ENCODE measurements at places on chromosomes 1 and 21. TPM values are rescaled to one million over a fixed set of nuclear protein-coding genes. Genes with fewer than 3 reads are reported as not detected.

CFAP126 gene
- total RNA-seq: not detected

LRRC71 gene
- total RNA-seq: not detected

MATN1 gene
- total RNA-seq: not detected

BCAS2 gene
- 75.8 TPM for total RNA-seq

LEFTY1 gene
- total RNA-seq: not detected

GRCh38 chr1:25110485-25110884 is 121.8 kb downstream of the SYF2 start:
- no peak for DNase-seq

DNA sequence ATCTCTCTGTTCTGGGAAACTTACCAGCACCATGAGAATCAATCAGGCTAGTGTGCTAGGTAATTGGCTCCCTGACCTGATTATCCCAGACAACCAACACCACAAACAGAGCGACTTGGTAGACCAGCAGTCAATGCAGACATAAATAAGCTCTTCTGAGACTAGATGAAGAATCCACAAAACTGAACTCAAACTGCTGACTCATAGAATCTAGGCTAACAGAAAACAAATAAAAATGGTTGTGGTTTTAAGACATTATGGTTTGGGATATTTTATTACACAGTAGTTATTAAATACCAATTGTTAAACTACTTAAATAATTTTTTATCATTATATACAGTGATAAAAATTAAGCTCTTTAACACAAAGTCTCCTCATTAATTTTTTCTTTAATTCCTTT is 535.7 kb downstream of the COL11A1 start:
- no peak for DNase-seq

GRCh38 chr1:119133987-119134386 is 6.5 kb downstream of the WARS2 start:
- DNase-seq: no peak

- DNase-seq: peak; percentile 44
These were observed 4.5 kb downstream of the HSPB7 start for GRCh38 chr1:16013220-16013907.

DNA sequence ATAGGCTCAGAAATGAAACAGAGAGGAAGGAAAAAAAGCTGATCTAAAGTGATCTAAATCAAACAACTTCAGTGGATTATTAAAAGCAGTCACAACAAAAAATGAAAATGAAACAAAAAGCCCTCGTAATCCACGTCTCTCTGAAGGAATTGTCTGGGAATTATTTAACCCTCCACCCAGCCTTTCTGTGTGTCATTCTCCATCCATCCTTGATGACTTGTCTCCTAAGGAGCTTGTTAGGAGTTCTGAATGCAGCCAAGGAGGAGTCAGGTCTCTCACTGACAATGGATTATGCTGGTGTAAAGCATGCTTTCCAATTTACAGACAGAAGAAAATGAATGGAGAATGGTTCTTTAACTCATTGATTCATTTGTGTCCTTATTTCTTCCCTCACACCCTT is 359.3 kb upstream of the RUNX1 start:
- DNase-seq: no peak

DNA sequence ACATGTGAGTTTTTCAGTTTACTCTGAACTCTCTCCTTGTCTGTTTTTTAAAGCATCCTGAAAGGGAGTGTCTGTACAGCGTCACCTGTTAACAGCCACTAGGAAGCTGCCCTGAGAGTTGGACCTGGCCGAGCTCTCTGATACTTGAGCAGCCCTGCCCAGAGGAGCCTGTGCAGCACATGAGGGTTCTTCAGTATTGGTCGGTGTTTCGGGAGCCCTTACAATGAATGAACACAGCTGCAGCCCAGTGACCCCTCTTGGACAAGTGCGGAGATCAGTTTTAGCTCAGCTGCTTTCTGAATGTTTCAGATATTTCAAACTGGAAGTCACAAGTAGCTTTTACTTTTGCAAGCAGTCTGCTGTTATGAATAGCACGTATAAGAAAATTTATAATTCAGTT is 39.2 kb downstream of the ADARB1 start:
- no peak for DNase-seq

DNA sequence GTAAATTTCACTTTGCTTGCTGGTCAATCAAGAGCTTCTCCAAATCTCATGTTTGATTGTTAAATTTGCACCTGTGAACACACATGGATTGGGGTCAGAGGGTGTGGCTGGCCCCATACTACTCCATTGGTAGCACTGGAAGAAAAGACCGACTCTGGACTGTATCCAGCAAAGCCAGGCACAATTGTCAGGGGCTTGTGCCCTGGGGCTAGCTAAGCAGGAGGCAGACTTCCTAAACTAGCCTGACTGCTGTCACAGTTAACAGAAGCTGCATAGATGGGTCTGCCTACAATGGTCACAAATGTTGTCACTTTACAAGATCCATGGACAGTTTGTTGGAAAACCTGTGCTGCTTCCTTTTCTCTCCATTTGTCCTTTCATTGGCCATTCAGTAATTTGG is 421.0 kb downstream of the DSCAM start:
- DNase-seq: no peak

GRCh38 chr21:32921632-32922230 is 104.0 kb upstream of the OLIG2 start:
- peak; percentile 7 for DNase-seq

DNA sequence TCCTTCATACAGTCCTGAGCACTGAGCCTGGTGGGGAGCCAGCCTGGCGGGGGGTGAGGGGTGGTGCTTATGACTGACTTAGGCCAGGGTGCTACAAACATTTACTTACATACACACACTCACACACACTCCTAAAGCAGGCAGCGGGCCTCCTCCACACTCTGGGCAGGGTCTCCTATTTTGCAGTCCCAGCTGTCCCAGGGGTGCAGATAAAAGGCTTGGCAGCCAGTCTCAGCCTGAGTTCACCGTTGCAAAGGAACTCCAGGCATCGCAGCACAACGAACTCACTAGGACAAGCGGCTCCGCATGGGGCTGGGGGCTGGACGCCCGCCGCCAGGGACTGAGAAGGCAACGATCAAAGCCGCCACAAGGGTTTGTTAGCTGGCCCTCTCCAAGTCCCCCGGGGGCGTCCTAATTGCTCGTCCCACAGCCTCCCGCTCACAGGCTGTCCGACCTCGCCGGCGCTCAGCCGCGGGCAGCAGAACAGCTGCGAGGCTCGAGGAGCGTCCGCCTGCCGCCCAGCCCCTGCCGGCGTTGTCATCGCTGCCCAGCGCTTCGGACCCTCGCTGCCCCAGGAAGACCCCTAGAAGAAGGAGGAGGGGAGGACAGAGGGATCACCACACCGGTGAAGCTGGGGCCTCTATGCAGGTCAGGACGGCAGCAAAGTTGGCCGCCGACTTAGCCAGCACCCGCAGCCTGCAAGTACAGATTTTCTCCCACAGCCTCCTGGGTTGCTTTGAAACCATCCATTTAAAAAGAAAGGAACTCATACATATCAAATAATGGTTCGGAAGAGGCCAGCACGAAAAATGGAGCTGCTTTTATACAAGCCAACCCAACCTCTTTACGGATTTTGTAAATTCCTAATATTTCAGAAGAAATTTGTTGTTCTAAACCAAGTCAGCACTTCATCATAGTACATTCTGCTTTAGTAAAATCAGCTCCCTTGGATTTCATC is 6.2 kb downstream of the BARHL2 start:
- no peak for DNase-seq

GRCh38 chr1:203512848-203513584 is 19.1 kb downstream of the OPTC start:
- peak; percentile 91 for DNase-seq

- DNase-seq: no peak
These were observed 311.0 kb downstream of the ASTN1 start for GRCh38 chr1:176853503-176853902.

GRCh38 chr21:38671773-38672172 is 134.0 kb upstream of the ETS2 start:
- no peak for DNase-seq

DNA sequence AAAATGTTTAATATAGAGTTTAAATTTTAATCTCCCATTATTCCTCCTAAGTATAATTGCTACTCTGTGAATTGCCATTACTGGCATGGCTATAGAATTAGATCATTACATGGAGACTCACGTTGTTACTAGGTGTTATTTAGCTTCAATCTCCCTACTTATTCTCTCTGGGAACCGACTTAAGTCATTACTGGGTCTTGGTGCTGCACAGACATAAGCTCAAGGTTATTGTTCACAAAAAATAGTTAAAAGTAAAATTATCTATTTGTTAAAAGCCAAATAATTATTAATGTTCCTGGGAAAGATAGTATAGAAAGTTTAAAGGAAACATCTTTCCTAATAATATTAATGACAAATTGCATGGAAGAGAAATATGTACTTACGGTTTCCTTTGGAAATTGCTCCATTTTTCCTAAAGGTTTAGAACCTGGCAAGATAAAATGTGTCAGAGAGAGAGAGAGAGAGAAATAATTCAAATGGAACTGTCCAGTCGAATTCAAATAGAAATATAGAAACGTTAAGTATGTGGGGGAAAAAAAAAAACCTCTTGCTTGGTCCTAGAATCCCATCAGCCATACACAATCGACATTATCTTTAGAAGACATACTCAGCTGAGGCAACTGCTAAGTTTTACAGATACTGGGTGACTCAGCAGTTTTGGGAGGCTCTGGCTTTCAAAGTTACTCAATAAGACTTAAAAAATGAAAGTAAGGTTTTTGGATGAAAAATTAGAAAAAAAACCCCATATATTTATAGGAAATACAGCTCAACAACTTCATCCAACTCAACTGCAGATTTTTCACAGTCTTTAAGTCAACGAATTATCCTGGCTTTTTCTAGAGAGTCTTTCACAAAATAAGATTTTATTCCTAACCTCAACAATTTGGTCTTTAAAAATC is at the start of gene SPTA1:
TSS of gene SPTA1 (minus strand) at position 605 of the 899 bp plus-strand sequence. CDS start at position 407, 198 bp downstream.
- no peak for DNase-seq

- DNase-seq: no peak
These were observed 17.5 kb upstream of the TFF3 start for GRCh38 chr21:42332557-42333317.

DNA sequence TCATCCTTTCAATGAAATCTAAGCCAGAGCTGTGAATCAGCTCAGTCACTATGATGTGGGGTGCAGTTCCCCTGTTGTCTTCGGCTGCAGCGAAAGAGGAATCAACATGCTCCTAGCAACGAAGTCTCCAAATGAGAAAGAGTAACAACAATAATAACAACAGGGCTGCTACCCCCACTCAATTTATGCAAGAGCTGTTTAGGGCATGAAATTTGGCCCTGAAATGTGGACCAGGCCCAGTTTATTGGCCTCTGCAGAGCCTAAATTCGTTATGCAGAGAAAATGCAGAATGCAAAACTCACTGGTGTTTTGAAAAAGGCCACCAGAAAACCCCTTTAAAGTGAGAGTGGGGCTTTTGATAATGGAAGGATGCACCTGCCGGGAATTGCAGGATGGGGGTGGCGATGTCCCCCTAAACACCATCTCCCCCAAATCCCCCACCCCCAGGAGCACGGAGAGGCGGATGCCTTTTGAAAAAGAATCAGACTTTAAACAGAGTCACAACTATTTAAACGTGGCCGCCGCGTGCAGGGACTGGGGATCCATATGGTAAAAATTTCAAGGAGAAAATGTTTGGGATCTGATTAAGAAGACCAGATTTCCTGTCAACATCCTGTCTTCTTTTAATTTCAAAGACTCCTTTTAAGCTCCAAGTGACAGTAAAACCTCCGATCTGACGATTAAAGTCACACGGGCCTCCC is 1.9 kb downstream of the RUNX3 start:
- no peak for DNase-seq

DNA sequence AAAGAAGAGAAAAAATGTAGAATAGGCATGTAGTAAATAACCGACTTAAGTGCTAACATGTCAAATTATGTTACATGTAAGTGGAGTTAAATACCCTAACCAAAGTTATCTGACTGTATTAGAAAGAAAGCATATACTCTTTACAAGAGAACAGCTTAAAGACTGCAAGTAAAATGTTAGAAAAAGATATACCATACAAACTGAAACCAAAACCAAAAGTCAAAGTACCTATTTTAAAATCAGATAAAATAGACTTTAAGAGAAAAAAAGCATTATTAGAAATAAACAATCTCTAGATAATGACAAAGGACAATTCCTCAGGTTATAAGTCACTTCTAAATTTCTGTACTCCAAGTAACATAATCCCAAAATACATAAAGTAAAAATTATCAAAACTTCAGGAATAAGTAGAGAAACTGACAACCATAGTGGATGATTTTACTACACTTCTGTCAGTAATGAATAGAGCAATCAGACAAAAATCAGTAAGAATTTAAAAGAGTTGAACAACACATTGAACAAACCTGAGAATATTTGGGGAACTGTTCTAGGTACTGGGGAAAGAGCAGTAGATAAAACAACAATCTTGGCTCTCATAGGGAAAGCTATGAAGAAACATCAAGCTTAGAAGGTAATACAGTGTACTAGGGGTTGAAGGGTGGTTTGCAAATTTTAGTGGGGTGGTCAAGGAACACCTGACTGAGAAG is 127.3 kb downstream of the TBX19 start:
- DNase-seq: no peak

GRCh38 chr1:67307251-67308060 is at the start of gene IL12RB2:
Gene IL12RB2, plus strand, starts transcription at chr1:67307873. Its CDS starts 12,496 bp downstream, at chr1:67320369.
- no peak for DNase-seq

DNA sequence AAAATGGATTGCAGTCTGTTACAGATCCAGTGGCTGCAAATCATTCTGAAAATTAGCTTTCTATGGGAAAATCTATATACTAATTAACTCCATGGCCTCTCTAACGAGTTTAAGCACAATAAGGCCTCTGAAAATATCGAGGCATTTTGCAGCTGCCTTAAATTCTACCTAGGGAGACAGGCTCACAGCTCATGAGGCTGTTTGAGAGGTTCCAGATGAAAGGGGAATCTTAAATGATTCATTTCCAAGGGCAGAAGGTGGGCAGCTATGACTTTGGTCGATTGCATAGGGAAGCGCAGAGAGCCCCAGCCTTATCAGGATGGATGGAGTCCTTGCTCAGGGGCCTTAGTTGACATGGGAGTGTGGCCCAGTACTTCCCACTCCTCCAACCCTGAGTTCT is 216.8 kb upstream of the POU3F1 start:
- DNase-seq: no peak

DNA sequence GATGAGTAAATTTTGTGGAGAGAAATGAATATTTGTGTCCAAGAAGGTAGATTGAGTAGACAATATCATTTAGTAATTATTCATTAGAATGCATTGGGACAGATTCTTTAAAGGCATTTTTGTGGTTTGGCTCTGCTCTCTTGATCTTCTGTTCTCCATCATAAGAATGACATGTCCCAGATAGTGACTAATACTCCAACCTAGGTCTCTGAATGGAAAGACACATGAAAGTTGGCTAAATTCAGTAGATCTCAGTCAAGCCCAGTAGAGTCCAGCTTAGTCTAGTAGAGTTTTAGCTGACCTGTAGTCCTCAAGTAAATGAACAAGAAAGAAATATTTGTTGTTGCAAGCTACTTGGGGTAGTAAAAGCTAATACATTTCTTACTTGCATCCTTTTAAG is 61.8 kb upstream of the DNAH14 start:
- DNase-seq: peak; percentile 18

GRCh38 chr1:107141491-107142126 is 770 bp downstream of the NTNG1 start:
- no peak for DNase-seq

- no peak for DNase-seq
These were observed 1674.1 kb upstream of the B3GALT2 start for GRCh38 chr1:194860248-194861201.

Data from bronchial epithelial cell (primary cell).